ENCODE measurements at places on chromosomes 7 and 10.
A peak's percentile ranks its signal among the peaks of the same experiment; 100 is the strongest.

GRCh38 chr10:77576007-77576367, 61.6 kb downstream of the KCNMA1 start:
- no peak for DNase-seq

DNA sequence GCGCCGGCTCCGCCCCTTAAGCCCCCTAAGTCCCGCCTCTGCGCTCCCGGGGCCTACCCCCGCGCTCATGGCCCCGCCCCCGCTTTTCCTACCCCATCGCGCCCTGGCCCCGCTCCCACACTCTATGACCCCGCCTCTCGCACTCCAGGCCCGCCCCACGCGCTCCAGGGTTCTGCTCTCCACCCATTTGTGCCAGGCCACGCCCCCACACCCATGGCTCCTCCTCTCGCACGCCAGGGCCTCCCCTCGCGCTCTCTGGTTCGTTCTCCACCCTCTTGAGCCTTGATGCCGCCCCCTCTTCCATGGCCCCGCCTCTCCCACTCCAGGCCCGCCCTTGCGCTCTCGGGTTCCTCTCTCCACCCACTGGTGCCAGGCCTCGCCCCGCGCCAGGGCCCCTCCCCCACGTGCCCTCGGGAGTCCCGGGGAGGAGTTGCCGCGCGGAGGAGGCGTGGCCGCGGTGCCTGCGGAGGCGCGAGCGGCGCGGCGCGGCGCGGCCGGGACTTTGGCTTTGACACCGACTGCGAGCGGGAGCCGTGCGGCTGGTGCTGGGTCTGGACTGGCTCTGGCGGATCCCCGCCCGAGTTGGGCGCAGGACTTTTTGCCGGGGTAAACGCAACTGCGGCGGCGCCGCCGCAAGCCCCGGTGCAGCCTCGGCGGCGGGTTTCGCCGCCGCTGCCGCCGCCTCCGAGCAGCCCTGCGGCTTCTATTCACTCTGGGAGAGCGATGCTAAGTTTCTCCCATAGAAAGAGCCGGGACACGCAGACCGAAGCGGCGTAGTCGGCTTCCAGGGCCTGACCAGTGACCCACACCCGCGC, at the start of gene EEPD1:
Gene EEPD1 (plus strand): TSS at position 499 of the 815 bp plus-strand sequence. CDS start 1,071 bp downstream, outside the sequence.
- peak; percentile 97 for DNase-seq

GRCh38 chr10:79336739-79337138, 10.5 kb upstream of the PPIF start:
- DNase-seq = no peak

DNA sequence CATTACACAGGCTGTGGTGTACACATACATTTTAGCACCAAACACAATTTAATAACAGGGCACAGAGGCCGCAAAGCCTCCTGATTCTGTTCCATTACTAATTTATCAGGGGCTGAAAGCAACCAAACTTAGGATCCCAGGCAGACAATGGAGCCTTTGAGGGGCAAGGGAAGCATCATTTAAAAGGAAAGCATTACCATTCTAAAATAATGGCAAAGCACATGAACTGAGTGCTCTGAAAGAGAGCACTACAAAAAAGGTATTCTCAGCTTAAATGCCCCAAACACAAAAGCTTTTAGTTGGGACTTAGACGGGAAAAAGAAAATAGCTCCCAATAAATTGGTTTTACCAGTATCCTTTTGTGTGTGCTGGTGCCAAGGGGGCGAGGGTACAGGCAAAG, 282.0 kb upstream of the ETV1 start:
- no peak for DNase-seq

GRCh38 chr7:1667566-1668395, 2.3 kb upstream of the ELFN1 start:
- peak; percentile 28 for DNase-seq

GRCh38 chr10:2207246-2207922, 470.1 kb upstream of the ADARB2 start:
- no peak for DNase-seq

DNA sequence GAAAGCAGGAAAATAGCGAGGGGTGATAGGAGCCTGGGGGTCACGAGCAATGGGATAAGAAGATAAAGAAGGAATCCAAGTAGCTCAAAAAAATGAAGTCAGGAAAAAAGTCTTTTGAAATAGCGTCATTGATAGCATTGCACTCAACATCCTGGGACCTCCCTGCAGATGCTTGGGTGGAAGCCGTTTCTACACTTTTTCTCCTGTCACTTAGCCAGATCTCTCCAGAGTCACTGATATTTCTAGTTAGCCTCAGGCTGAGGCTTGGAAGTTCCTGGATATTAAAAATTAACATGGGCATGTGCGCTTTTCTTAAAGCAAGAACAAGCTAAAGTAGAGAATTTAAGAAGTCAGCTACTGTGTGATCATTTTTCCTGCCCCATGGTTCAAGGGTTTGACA, 39.5 kb upstream of the CHST15 start:
- DNase-seq = no peak

GRCh38 chr7:80213814-80214213, 79.2 kb downstream of the GNAI1 start:
- DNase-seq = no peak
